ENCODE measurements at places on chromosomes 16 and 17. TPM values are rescaled to one million over a fixed set of nuclear protein-coding genes. Genes with fewer than 3 reads are reported as not detected.

DNA sequence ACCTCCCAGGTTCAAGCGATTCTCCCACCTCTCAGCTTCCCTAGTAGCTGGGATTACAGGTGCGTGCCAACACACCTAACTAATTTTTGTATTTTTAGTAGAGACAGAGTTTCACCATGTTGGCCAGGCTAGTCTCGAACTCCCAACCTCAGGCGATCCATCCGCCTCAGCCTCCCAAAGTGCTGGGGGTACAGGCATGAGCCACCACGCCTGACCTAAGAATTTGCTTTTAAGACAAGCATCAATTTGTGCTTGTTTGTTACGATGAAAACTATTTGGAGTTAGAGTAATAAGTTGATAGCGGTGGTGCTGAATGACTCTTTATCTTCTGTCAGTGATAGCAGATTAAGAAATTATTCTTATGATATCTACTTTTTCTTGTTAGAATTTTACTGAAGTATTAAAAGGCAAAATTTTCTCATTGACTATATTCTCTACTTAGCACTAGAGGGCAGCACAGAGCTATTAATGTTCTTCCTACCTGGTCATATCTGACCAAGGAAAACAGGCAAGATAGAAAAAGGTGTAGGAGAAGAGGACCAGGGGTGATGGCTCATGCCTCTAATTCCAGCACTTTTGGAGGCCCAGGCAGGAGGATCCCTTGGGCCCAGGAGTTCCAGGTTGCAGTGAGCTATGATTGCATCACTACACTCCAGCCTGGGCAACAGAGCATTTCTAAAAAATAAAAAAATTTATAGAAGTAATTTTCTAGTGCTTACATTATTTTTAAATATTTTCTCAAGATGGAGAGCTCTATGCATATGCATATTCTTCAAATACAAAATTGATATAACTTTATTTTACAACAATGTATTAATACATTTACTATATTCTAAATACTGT lies 24.5 kb downstream of the STXBP4 start:
- no peaks in the 10 kb centered on the region for H3K4me1 ChIP-seq
- no peak overlapping the region for H3K27ac ChIP-seq
- H3K4me3 ChIP-seq: no peak overlapping the region
- H3K36me3 ChIP-seq: peaks cover under 1% of the 10 kb centered on the region
- no peaks in the 10 kb centered on the region for H3K27me3 ChIP-seq

DNA sequence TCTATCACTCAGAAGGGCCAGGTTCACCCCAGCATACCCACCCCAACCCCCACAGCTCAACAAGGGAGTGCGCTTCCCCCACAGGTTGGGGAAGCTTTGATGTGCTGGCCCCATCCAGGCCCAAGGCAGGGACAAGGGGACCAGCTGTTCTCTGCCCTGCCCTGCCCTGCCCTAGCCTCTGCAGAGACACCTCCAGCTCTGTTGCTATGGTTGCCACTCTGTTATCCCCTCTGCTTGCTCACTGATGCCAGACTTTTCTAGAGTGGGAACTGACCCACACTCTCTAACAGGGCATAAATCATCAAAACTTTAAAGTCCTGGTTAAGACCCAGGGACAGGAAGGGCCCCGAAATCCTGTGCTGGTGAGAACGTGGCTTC lies 50.4 kb upstream of the ENPP7 start:
- H3K27ac ChIP-seq: no peak overlapping the region
- no peaks in the 10 kb centered on the region for H3K4me1 ChIP-seq
- H3K36me3 ChIP-seq: no peaks in the 10 kb centered on the region
- H3K27me3 ChIP-seq: peaks cover 10% of the 10 kb centered on the region

DNA sequence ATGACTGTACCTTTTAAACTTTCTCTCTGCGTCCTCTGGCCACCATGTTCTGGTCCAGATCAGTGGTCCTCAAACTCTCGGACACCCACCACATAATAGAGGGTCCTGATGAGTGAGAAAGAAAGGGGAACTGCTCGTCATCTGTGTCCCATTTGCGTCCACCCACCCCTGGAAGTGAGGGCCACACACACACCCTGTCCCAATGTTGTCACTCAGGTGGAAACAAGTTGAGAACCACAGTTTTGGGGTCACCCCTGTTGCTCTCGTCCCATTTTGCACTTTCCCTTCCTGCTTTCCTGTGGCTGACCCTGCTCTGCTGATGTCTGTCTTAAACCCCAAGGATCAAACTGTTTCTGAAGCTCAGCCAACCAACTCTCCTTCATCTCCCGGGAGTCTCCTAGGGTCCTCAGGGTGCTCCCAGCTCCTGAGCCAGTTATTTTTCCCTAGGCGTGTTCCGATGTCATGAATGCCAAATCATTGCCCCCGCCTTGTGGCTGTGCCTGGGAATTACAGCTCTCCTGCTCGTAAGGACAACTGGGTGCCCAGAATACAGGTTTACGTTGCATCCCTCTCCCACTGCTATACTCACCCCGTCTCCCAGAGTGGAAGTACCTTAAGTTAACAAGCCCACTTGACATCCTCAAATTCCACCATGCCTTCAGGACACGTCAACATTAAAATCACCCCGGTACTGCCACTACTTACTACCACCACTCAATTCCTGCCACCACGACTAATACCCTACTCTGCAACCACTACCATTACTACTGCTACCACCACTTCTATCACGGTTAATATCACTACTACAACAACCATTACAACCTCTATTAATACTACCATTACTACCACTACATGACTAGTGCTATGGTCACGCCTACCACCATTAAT lies 26.0 kb upstream of the HNF1B start:
- no peak overlapping the region for H3K27ac ChIP-seq
- no peaks in the 10 kb centered on the region for H3K36me3 ChIP-seq
- H3K27me3 ChIP-seq: 0 out of 2 replicates have a peak, but pooled peaks cover 3% of the 10 kb centered on the region
- DNase-seq: peak; percentile 45
- H3K4me3 ChIP-seq: no peak overlapping the region

DNA sequence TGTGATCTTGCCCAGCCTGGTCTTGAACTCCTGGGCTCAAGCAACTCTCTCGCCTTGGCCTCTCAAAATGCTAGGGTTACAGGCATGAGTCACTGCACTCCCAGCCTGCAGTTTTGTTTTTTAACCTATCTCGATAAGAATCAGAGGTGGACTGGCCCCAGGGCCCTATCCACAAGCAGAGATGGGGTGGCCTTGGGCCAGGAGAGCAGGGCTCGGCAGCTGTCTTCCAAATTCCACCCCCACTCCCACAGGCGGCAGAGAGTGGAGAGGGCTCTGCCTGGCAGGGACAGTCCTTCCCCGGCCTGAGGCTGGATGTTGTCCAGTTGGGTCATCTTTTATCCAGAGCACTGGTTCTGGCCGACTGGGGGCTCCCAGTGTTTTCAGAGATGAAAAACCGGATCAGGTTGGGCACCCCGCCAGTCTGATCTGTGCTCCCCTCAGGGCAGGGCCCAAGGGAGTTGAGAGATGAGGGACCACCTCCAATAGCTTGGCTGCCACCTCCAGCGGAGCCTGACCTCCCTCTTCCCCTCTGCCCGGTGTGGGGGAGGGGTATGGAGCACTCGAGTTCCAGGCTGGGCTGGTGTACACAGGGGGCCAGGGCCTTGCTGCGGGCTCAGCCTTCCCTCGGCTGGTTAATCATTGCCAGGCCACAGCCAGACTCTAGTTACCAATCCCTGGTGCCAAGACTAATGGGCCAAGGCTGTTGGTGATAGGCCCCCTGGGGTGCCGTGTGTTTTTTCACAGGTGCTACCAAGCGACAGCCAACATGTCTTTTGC lies 30.3 kb upstream of the MYO15B start:
- no peak overlapping the region for H3K4me3 ChIP-seq
- no peak overlapping the region for H3K27ac ChIP-seq
- peak; percentile 83 for DNase-seq
- no peaks in the 10 kb centered on the region for H3K27me3 ChIP-seq
- H3K36me3 ChIP-seq: no peaks in the 10 kb centered on the region

DNA sequence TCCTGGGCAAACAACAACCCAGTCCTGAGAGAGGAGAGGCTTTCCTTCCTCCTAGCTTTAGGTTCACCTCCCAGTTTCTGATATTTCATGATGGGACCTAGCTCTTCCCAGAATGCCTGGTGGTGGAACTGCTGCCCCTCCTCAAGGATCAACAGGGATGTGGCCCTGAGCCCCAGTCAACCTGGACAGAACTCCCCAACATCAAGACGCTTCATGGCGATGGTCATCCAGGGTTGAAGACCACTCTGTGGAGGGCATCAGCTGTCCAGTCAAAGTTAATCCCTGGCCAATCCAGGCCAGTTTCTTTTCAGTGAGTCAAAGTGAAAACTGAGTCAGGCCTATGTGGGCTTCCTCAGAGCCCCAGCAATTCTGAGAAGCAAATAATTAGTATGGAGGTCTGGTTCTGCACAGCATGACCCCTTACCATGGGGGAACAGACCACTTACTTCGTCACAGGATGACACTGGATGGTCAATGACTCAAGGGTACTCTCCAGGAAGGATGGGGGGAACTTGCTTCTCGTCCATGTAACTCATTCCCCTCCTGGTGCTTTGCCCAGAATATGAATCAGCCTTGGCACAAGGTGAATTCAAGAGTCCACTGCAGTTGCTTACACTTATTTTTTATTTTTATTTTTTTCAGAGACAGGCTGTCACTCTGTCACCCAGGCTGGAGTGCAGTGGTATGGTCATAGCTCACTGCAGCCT lies 14.7 kb upstream of the XYLT2 start:
- H3K36me3 ChIP-seq: no peaks in the 10 kb centered on the region
- peaks cover 14% of the 10 kb centered on the region for H3K4me1 ChIP-seq
- no peak overlapping the region for H3K4me3 ChIP-seq
- no peak for DNase-seq
- no peaks in the 10 kb centered on the region for H3K27me3 ChIP-seq
- peak overlapping the region; percentile 46 for H3K27ac ChIP-seq

- no peaks in the 10 kb centered on the region for H3K27me3 ChIP-seq
- no peak overlapping the region for H3K4me3 ChIP-seq
- DNase-seq: no peak
- H3K27ac ChIP-seq: no peak overlapping the region
- no peaks in the 10 kb centered on the region for H3K36me3 ChIP-seq
These were observed 103.3 kb downstream of the GNAO1 start for GRCh38 chr16:56294579-56294978.

DNA sequence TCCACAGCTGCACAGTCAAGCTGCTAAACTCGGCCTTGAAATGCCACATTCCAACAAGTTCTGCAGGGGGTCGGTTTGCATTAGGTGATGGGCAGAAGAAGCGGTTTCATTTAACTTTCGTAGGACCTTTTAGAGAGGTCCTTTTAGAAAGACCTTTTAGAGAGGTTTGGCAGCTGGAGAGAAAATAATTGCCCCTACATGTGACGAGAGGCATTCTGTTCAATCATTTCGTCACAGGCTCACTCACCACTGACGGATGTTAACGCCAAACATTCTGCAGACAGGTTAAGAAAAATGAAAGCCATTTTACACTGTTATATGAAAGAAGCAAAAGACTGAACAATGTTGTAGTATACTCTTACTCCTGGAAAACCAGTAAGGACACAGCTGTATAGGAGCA lies 76.5 kb upstream of the ZNF423 start:
- H3K36me3 ChIP-seq: no peaks in the 10 kb centered on the region
- DNase-seq: no peak
- no peak overlapping the region for H3K27ac ChIP-seq

- H3K27ac ChIP-seq: no peak overlapping the region
- H3K36me3 ChIP-seq: no peaks in the 10 kb centered on the region
- no peak for DNase-seq
These were observed 66.4 kb upstream of the MPHOSPH6 start for GRCh38 chr16:82236415-82236814.

DNA sequence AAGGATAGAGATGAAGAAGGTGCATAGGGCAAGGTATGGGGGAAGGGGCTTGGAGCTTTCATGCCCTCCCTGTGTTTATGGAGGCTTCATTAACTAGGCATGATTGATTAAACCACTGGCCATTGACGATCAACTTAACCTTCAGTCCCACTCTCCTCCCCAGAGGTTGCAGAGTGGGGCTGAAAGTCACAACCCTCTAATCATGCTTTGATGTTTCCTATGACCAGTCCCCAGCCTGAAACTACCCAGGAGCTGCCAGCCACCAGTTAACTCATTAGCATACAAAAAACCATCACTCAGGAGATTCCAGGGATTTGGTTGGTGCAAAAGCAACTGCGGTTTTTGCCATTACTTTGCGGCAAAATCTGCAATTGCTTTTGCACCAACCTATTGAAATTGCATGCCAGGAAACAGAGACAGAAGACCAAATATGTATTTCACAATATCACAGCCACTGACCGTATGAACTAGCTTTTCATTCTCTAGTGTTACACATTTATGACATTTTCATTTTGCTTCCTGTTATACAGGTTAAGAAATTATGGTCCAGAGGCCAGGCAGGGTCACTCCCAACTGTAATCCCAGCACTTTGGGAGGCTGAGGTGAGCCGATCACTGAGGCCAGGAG lies 5.4 kb downstream of the GFOD2 start:
- H3K36me3 ChIP-seq: peaks cover 2% of the 10 kb centered on the region
- no peaks in the 10 kb centered on the region for H3K27me3 ChIP-seq
- no peaks in the 10 kb centered on the region for H3K4me1 ChIP-seq

- H3K27me3 ChIP-seq: no peaks in the 10 kb centered on the region
- no peaks in the 10 kb centered on the region for H3K36me3 ChIP-seq
- no peak overlapping the region for H3K27ac ChIP-seq
These were observed 18.4 kb downstream of the BAHCC1 start for GRCh38 chr17:81413497-81414135.

DNA sequence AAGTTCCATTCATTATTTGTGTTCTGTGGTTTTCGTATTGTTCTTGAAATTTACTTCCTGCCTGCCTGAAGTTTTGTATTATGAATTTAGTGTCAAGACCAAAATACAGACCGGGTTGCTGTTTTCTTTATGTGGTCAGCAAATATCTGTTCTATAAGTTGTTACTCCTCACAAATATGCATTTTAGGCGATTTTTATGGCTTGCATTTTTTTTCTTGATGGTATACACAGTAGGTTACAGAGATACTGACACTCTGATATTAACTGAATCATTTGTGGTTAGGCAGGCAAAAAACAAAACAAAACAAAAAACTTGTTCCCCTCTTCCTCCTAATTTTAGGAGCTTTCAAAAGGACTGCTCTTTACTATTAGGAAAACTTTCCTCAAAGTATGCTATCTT lies 52.6 kb downstream of the BCAS3 start:
- no peaks in the 10 kb centered on the region for H3K27me3 ChIP-seq
- no peak overlapping the region for H3K27ac ChIP-seq
- H3K4me3 ChIP-seq: no peak overlapping the region
- no peaks in the 10 kb centered on the region for H3K4me1 ChIP-seq
- H3K36me3 ChIP-seq: no peaks in the 10 kb centered on the region

The KRT33A gene
- not detected for polyA plus RNA-seq

The SLC5A11 gene
- polyA plus RNA-seq: not detected

The HAP1 gene
- polyA plus RNA-seq: 0.16 TPM

The SULT1A1 gene
- polyA plus RNA-seq: 0.13 TPM

The CD79B gene
- polyA plus RNA-seq: 0.06 TPM

Data from SK-N-SH (cell line).